ENCODE measurements at places on chromosomes 3 and 15.

- no peaks in the 10 kb centered on the region for H3K27me3 ChIP-seq
- no peak overlapping the region for H3K27ac ChIP-seq
- DNase-seq: no peak
- no peak overlapping the region for H3K4me3 ChIP-seq
- no peaks in the 10 kb centered on the region for H3K4me1 ChIP-seq
- H3K36me3 ChIP-seq: no peaks in the 10 kb centered on the region
These were observed 258.9 kb downstream of the XXYLT1 start for GRCh38 chr3:195012100-195012499.

GRCh38 chr15:29143909-29144635, 125.5 kb downstream of the NSMCE3 start:
- no peaks in the 10 kb centered on the region for H3K4me1 ChIP-seq
- no peak overlapping the region for H3K4me3 ChIP-seq
- H3K36me3 ChIP-seq: no peaks in the 10 kb centered on the region
- DNase-seq: no peak

GRCh38 chr3:11917051-11917450, 70.4 kb upstream of the TAMM41 start:
- H3K36me3 ChIP-seq: no peaks in the 10 kb centered on the region
- DNase-seq: no peak
- H3K4me3 ChIP-seq: no peak overlapping the region

- H3K27me3 ChIP-seq: no peaks in the 10 kb centered on the region
- DNase-seq: no peak
- no peaks in the 10 kb centered on the region for H3K36me3 ChIP-seq
- H3K27ac ChIP-seq: no peak overlapping the region
- H3K4me1 ChIP-seq: peaks cover 3% of the 10 kb centered on the region
- no peak overlapping the region for H3K4me3 ChIP-seq
These were observed 30.6 kb downstream of the PSMD6 start for GRCh38 chr3:63992516-63993209.

- H3K36me3 ChIP-seq: no peaks in the 10 kb centered on the region
- H3K27me3 ChIP-seq: no peaks in the 10 kb centered on the region
- peaks cover 28% of the 10 kb centered on the region for H3K4me1 ChIP-seq
- H3K4me3 ChIP-seq: no peak overlapping the region
These were observed 162.2 kb upstream of the TLE3 start for GRCh38 chr15:70259640-70260508.

- no peak overlapping the region for H3K4me3 ChIP-seq
- H3K27ac ChIP-seq: no peak overlapping the region
- H3K4me1 ChIP-seq: peaks cover 27% of the 10 kb centered on the region
- DNase-seq: no peak
- H3K36me3 ChIP-seq: no peaks in the 10 kb centered on the region
These were observed 121.2 kb upstream of the PLXND1 start for GRCh38 chr3:129727707-129728106.

GRCh38 chr15:81007428-81008064, 6.8 kb downstream of the TLNRD1 start:
- no peaks in the 10 kb centered on the region for H3K27me3 ChIP-seq
- DNase-seq: no peak
- H3K36me3 ChIP-seq: no peaks in the 10 kb centered on the region
- H3K4me1 ChIP-seq: peaks cover 16% of the 10 kb centered on the region
- no peak overlapping the region for H3K4me3 ChIP-seq
- no peak overlapping the region for H3K27ac ChIP-seq

GRCh38 chr3:127719369-127719768, 46.6 kb downstream of the ABTB1 start:
- no peak for DNase-seq
- no peak overlapping the region for H3K27ac ChIP-seq
- peaks cover 23% of the 10 kb centered on the region for H3K36me3 ChIP-seq
- H3K4me1 ChIP-seq: peaks cover 12% of the 10 kb centered on the region
- H3K27me3 ChIP-seq: no peaks in the 10 kb centered on the region
- no peak overlapping the region for H3K4me3 ChIP-seq

- H3K4me1 ChIP-seq: no peaks in the 10 kb centered on the region
- DNase-seq: no peak
- no peak overlapping the region for H3K27ac ChIP-seq
- H3K27me3 ChIP-seq: no peaks in the 10 kb centered on the region
- no peaks in the 10 kb centered on the region for H3K36me3 ChIP-seq
- no peak overlapping the region for H3K4me3 ChIP-seq
These were observed 85.6 kb upstream of the TTC14 start for GRCh38 chr3:180516368-180516767.

- peaks cover 11% of the 10 kb centered on the region for H3K4me1 ChIP-seq
- no peak overlapping the region for H3K4me3 ChIP-seq
- no peaks in the 10 kb centered on the region for H3K27me3 ChIP-seq
These were observed 228.5 kb upstream of the ADAMTS9 start for GRCh38 chr3:64916192-64916798.

All from gastrocnemius medialis (tissue), 4 donors.